ENCODE measurements at places on chromosomes 3 and 15.

DNA sequence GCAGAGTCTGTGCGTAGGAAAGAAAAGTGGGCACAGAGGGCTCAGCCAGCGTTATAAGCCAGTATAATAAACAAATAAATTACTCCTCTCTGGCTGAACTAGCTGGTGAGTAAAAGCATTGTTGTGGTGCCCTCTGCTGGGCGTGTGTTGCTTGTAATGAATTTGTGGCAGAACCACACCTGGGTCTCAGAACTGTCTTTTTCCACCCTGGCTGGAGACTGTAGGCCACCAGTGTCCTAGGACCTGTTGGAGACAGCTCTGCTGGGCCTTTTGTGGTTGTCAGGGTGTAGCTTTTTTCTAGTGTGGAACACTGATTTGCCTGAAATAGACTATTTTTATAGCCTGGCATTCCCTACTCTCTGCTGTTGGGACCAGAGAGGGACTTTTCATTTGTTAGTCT, 130.5 kb upstream of the EIF1B start:
- DNase-seq, result no peak

- no peak for DNase-seq
These were observed 189.5 kb downstream of the ADAMTSL3 start for GRCh38 chr15:83843471-83843871.

GRCh38 chr15:29920515-29920914, 98.2 kb upstream of the TJP1 start:
- DNase-seq, result no peak

DNA sequence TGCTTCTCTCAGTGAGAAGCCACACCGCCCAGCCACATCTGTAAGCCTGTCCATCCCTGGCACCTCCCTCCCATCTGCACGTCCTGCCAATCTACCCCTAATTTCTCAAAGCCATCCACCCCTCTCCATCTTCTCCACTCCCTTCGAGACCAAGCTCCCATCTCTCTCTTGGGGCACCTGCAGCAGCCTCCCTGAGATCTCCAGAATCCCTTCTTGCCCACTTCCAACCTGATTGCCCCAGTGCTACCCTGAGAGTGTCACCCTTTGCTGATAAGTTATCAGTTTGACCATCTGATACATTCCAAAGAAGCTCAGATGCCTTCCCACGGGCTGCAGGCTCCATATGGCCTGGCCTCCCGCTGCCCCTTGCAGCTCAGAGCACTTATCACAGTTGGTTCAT, 496.1 kb downstream of the SHQ1 start:
- no peak for DNase-seq

GRCh38 chr3:144524531-144524930, 552.9 kb downstream of the DIPK2A start:
- no peak for DNase-seq

DNA sequence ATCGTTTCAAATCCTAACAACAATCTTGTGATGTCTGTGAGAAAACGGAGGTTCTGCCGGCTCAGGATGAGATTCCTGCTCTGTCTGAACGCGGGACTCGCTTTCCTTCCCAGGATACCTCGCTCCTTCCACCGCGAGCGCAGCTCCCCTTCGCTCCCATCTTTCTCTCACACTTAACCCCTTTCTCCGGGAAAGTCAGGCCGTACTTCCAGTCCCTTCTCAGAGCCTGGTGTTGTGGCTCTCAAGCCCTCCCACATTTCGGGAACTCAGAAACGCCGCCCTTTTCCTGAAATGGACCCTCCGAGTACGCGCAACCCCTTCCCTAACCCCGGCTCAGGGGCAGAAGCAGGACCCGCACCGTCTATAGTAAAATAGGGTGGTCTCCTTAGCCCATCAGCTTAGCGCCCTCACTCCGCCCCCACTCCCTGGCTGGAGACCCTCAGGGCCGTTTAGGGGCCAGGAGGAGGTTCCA, 378 bp upstream of the FEM1B start:
- no peak for DNase-seq

GRCh38 chr3:129060276-129061022, at the start of gene GP9:
Gene GP9 (plus strand): TSS chr3:129060779. CDS start chr3:129061740, 961 bp downstream.
- DNase-seq, result no peak

- no peak for DNase-seq
These were observed 169.9 kb downstream of the XXYLT1 start for GRCh38 chr3:195101001-195101583.

GRCh38 chr3:185082149-185082548, 70.7 kb downstream of the C3orf70 start:
- no peak for DNase-seq

GRCh38 chr3:37713818-37714204, 147.9 kb upstream of the CTDSPL start:
- DNase-seq, result no peak

DNA sequence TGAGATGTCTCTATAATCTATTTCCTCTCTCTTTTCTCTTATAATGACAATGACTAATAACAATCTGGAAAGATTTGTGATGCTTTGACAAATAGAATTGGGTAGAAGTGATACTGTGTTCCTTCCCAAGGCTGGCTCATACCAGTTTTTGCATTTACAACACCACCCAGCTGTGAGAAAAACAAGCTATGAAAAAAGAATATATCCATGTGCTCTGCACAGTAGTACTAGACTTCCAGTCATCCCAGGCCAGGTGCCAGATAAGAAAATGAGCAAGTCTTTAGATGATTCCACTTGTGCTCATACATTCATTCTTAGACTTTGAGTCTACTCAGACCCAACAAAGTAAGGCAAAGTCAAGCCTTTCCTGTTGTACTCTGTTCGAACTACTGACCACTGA, 350.2 kb upstream of the POU1F1 start:
- DNase-seq, result no peak

DNA sequence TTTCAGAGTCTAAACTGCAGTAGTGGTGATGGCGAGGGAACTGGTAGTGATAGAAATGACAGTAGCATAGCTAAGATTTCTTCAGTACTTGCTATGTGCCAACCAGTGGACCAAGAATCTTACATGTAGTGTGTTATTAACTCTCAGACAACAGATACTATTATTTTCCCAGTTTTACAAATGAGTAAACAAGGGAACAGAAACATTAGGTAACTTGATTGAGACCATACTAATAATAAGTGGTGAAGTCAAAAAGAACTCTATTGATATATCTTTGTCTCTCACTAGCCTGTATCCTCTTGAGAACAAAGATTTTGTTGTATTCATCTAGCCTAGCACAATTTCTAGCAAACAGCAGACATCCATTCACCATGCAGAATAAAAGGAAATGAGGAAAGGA, 250.1 kb downstream of the ZBTB20 start:
- DNase-seq, result no peak

DNA sequence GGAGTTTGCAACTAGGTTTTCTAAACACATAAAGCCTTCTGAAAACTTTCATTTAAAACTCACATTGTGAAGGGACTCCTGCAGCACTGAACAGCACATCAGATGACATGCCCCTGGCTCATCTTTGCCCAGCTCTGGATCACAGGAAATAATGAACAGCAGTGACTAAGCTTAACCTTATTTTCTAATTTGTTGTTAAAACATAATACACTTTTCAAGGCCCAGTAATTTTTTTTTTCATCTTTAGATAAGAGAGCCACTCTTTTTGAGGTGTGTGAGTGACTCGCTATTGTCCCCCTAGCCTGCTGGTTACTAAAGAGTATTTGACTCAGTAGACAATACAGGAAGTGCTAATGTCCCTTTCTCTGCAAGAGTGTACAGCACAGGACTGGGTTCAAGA, 204.0 kb downstream of the OSBPL10 start:
- DNase-seq, result no peak

- no peak for DNase-seq
These were observed 17.9 kb downstream of the STT3B start for GRCh38 chr3:31550452-31551251.

Measured in stimulated activated CD4-positive, alpha-beta T cell treated with anti-CD3 and anti-CD28 coated beads, TNF-alpha, amount 100 ng/mL, for 1 hour (primary cell).